T-helper 17 cell (primary cell): ENCODE measurements at places on chromosomes 2 and 18.

GRCh38 chr2:133576714-133577113, 8.5 kb upstream of the NCKAP5 start:
- H3K27me3 ChIP-seq, result peaks cover 7% of the 10 kb centered on the region
- H3K4me3 ChIP-seq, result no peak overlapping the region
- H3K27ac ChIP-seq, result no peak overlapping the region
- no peaks in the 10 kb centered on the region for H3K36me3 ChIP-seq
- no peaks in the 10 kb centered on the region for H3K4me1 ChIP-seq
- DNase-seq, result no peak

- no peaks in the 10 kb centered on the region for H3K27me3 ChIP-seq
- no peak overlapping the region for H3K27ac ChIP-seq
- DNase-seq, result no peak
- H3K4me3 ChIP-seq, result no peak overlapping the region
- no peaks in the 10 kb centered on the region for H3K36me3 ChIP-seq
These were observed 111.3 kb downstream of the NDUFA10 start for GRCh38 chr2:239913636-239914417.

DNA sequence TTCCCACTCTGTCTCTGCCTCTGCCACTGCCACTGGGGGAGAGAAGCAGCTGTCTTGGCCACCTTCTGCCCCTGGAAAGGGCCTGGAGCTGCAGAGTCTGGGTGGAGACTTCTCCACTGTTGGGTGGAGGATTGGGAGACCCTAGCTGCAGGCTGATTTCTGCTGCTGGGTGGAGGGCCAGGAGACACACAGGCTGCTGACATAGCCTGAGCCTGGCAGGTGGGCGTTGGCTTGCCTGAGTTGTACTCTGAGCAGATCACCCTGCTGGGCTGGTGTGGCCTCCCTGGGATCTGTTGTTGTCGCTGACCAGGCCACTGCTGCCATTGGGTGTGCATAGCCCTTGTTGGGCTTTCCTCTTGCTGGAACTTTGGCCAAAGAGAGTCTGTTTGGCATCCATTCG, 64.3 kb downstream of the ARHGEF4 start:
- H3K27ac ChIP-seq, result no peak overlapping the region
- H3K36me3 ChIP-seq, result no peaks in the 10 kb centered on the region

- no peak overlapping the region for H3K4me3 ChIP-seq
- DNase-seq, result no peak
- no peaks in the 10 kb centered on the region for H3K4me1 ChIP-seq
- no peak overlapping the region for H3K27ac ChIP-seq
- no peaks in the 10 kb centered on the region for H3K27me3 ChIP-seq
- H3K36me3 ChIP-seq, result no peaks in the 10 kb centered on the region
These were observed 499.9 kb upstream of the SPHKAP start for GRCh38 chr2:228681426-228681825.

- peak overlapping the region; percentile 29 for H3K27ac ChIP-seq
- DNase-seq, result no peak
- no peaks in the 10 kb centered on the region for H3K27me3 ChIP-seq
- H3K4me1 ChIP-seq, result peaks cover 27% of the 10 kb centered on the region
- H3K4me3 ChIP-seq, result no peak overlapping the region
These were observed 4.0 kb upstream of the RTN4 start for GRCh38 chr2:55054106-55054875.

DNA sequence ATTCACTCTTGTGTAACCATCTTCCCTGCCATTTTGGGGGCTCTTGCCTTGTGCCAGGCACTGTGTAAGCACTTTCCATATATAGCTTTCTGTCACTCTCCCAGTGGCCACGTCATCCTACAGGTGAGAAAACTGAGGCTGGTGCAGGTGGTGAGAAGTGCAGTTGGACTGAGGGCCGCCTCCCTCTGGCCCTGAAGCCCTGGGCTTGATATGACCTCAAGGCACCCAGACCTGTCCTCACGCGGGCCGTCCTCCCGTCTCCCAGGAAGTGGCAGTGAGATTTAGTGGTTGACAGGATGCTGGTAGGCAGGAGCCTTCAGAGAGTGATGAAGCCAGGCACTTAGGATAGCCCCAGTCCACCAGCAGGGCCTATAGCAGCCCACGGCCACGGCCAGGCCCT, 30.5 kb downstream of the MAL start:
- no peak overlapping the region for H3K4me3 ChIP-seq
- H3K27ac ChIP-seq, result peak overlapping the region; percentile 4
- no peak for DNase-seq

DNA sequence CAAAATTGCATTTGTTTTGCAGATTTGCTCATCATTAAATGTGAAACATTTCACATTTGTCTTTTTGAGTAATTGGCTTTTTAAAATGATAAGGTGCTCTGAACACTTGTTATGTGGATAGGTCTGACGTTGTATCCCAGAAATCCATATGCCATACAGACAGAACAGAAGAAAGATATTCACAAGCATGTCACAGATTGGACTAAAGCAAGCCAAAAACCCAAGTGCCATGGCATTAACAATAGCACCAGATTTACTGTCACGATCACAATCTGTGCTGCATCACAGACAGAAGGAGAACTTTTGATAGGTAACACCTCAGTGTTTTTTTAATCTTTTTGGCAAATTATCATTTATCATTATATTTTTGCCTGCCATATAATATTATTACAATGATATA, 272.6 kb downstream of the ARHGAP15 start:
- H3K36me3 ChIP-seq, result no peaks in the 10 kb centered on the region
- peaks cover 27% of the 10 kb centered on the region for H3K4me1 ChIP-seq
- H3K4me3 ChIP-seq, result no peak overlapping the region
- peak overlapping the region; percentile 6 for H3K27ac ChIP-seq
- no peak for DNase-seq
- H3K27me3 ChIP-seq, result no peaks in the 10 kb centered on the region

DNA sequence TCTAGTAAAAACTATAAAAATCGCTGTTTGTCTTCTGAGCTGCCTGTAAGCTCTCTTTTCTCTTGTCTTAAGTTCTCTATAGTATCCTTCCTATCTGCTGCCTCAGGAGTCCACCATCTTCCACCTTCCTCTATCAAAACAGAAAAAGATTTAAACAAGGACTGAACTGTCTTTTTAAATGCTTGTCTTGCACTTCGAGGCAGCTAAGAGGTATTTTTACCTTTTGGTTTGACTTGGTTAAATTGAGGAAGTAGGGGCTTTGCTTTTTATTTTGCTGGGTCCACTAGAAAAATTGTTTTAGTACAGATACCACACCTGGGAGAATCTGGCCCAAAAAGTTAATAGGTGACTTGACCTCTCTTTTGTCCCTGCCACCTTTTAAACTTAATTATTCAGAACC, 12.2 kb downstream of the SESTD1 start:
- peaks cover 3% of the 10 kb centered on the region for H3K36me3 ChIP-seq
- no peak overlapping the region for H3K4me3 ChIP-seq
- no peaks in the 10 kb centered on the region for H3K27me3 ChIP-seq
- DNase-seq, result no peak
